GF-D8 (cell line): ENCODE measurements at places on chromosomes 2 and 18.

DNA sequence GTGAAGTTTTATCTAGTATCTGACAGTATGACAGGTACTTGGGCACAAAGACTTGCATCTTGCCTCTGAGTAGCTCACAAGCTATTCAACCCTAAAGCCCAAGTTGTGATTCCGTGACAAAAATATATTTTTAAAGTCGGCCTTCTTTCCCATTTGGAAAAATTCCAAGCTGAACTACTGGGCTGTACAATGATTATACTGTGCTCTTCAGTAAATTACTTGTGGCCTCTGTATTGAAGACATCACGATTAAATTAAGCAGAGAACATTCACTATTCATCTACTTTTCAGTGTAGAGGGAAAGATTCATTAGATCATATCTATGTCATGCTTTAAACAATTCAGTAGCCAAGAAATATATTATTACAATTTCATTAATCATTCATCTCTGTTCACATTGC is 282.2 kb downstream of the CDH2 start:
- no peak for DNase-seq

- no peak for DNase-seq
Observed at GRCh38 chr2:238720232-238720672, 127.6 kb upstream of the TWIST2 start.

GRCh38 chr18:11908182-11909060 is at the start of gene MPPE1:
TSS of gene MPPE1 (minus strand) at chr18:11908317. CDS start at chr18:11897264, 11,053 bp downstream.
- peak; percentile 91 for DNase-seq

DNA sequence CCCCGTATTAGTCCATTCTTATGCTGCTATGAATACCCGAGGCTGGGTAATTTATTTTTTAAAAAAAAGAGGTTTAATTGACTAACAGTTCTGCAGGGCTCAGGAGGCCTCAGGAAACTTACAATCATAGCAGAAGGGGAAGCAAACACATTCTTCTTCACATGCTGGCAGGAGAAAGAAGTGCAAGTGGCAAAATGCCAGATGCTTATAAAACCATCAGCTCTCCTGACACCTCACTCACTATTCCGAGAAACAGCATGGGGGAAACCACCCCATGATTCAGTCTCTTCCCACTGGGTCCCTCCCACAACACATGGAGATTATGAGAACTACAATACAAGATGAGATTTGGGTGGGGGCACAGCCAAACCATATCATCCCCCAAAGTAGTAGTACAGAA is 2148.5 kb upstream of the PIK3C3 start:
- DNase-seq: peak; percentile 24

- DNase-seq: no peak
Observed at GRCh38 chr18:8208716-8209115, 400.5 kb upstream of the RAB12 start.

DNA sequence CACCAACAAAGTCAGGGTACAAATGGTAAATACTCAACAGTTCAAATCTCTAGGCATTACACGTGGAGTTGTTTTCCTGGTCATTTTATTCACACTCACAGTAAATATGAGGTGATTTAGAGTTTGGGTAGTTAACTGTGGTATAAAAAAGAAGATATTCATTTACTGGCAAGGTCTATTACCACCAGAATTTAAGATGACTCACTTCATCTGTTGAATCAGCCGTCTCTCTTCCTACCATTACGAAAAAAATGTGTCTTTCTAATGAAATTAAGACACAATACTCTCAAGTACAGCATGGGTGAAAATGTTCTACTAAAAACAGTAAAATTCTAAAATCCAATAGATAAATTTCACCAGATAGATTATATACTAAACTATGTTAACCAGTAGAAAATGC is 21.0 kb upstream of the GPR75 start:
- DNase-seq: no peak
